Cardiac muscle cell (in vitro differentiated cells and primary cell): ENCODE measurements at places on chromosomes 6 and 20. TPM values are rescaled to one million over a fixed set of nuclear protein-coding genes. Genes with fewer than 3 reads are reported as not detected.

GRCh38 chr6:42449917-42450476 lies 1.7 kb downstream of the TRERF1 start:
- DNase-seq = no peak

DNA sequence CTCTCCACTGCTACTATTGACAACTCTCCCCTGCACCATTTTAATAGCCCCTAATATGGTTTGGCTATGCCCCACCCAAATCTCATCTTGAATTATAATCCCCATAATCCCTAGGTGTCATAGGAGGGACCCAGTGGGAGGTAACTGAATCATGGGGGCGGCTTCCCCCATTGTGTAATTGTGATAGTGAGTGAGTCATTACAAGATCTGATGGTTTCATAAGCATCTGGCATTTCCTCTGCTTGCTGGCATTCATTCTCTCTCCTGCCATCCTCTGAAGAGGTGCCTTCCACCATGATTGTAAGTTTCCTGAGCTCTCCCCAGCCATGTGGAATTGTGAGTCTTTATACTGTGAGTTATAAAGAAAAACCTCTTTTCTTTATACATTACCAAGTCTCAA lies 74.1 kb upstream of the TCF21 start:
- no peak for DNase-seq

GRCh38 chr6:53109612-53110011 lies 39.0 kb downstream of the GCM1 start:
- DNase-seq = no peak

DNA sequence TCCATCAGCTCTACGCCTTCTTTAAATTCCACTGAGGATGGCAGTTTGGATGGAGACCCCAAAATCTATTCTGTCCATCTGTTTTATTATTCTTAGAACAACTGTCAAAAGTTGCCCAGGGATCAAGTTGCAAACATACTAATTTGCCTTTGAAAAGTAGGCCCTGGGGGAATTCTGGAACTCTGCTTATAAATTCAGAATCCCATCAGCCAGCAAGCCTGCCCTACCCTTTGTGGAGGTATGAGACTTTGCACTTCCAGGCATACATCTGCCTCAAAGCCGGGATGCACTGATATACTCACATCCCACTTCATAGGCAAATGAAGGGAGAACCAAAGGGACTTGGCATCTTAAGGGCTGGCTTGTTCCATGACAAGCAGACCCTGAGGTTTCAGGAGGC lies 93.6 kb downstream of the INSM1 start:
- no peak for DNase-seq

Gene NFATC2
- 5.8 and 11.3 TPM in 2 replicates for polyA plus RNA-seq

Gene UNC93A
- not detected in 2 replicates for polyA plus RNA-seq

Gene DACT2
- polyA plus RNA-seq = 0.32 and 0.77 TPM in 2 replicates

Gene EIF2S2
- polyA plus RNA-seq = 30.9 and 43.4 TPM in 2 replicates

Gene SRSF12
- polyA plus RNA-seq = 7.0 and 9.9 TPM in 2 replicates
